ENCODE measurements at places on chromosomes 5 and 9.

DNA sequence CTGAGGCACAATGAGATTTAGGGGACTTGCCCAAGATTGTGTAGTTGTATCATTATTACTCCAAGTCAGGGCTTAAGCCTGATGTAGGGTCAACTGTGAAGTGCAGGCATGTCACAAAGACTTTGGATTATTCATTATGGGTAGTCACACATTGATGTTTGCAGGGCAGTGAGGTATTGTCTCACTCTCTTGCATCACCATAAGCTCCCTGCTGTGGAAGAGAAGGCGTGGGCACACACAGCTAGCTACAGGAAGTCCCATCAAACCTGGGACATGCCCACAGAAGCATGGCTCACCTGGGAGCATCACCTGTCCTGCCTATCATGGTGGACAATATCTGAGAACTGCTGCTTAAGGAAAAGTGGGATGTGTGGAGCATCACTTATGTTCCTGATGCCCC lies 42.1 kb downstream of the TMOD1 start:
- DNase-seq, result no peak

DNA sequence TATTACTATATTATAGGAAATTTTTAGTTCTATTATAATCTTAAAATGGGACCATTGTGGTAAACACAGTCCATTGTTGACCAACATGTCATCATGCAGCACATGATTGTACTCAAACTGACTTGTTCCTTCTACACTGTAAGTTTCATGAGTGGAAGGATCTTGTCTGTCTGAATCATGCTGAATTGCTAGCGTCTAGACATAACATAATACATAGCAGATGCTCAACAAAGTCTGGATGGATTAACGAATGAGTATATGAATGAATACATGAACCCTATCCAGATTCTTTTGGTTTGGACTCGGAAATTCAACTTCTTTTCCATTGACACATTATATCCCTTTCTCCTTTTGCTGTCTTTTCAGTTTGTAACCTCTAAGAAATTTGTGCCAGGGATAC lies 429.2 kb upstream of the SGCD start:
- no peak for DNase-seq

GRCh38 chr9:89026876-89027275 lies 35.6 kb downstream of the S1PR3 start:
- DNase-seq, result no peak

GRCh38 chr5:177604116-177604521 lies 4.2 kb downstream of the B4GALT7 start:
- no peak for DNase-seq

DNA sequence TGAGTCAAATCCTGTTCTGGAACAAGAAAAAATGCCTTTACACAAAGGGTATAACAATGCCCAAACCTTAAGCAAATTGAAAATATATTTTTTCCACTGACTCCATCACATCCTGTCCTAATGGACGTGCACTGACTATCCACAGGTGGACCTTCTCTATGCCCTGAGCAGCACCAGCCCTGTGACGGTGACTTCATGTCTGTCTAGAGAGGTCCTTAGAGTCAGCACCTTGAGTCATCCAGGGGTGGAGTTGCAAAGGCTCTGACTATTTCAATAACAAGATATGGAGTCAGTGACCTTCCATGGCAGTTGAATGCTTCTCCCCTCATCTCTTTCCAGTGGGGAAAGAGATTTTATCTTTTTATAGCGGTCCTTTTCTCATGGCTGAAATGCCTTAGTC lies 78.0 kb downstream of the YIPF5 start:
- DNase-seq, result no peak

DNA sequence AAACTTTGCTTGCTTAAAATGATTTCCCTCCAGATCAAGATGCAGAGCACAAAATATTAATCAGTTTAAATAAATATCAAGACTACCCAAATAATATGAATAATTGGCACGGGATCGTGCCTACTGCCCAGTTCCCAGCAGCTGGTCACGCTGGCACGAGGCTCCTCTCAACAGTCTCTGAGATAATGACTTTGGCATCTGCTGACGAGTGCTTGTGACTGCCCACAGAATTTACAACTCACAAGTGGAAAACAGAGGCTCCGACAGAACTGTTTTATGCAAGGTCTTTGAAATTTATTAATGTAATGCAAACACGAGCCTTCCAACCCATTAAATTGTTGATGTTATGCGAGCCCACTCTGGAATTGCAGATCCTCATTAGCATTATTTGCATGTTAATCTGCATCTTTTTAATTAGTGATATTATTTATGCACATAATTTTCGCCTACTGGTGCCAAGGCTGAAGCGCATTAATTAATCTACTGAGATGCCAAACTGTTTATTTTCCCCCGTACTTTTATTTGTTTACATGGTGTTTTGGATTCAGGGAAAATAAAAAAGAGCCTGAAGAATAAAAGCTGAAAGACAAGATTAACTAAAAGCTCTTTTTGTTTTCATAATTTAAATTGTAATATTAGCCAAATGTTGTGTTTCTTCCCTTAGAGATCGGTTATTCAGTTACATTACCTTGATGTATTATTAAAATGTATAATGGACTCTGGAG lies 369.3 kb upstream of the IRX1 start:
- no peak for DNase-seq

DNA sequence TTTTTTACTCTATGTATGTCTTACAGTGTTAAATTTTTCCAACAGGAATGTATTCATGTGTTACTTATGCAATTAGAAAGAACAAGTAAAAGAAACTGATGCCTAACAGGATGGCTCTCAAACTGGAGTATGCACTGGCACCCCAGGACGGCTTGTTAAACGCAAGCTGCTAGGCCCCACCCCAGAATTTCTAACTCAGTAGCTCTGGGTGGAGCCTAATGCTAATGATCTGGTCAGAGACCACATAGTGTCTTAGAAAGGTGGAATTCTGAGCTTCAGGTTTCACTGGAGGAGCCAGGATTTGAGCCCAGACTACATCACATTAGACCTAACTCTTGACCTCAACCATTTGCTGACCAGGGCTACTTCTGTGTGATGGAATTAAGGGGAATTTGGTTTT lies 34.4 kb downstream of the SHC3 start:
- DNase-seq, result no peak
